Fibroblast of lung (primary cell): ENCODE measurements at places on chromosomes 6 and 20. TPM values are rescaled to one million over a fixed set of nuclear protein-coding genes. Genes with fewer than 3 reads are reported as not detected.
A peak's percentile ranks its signal among the peaks of the same experiment; 100 is the strongest.

DNA sequence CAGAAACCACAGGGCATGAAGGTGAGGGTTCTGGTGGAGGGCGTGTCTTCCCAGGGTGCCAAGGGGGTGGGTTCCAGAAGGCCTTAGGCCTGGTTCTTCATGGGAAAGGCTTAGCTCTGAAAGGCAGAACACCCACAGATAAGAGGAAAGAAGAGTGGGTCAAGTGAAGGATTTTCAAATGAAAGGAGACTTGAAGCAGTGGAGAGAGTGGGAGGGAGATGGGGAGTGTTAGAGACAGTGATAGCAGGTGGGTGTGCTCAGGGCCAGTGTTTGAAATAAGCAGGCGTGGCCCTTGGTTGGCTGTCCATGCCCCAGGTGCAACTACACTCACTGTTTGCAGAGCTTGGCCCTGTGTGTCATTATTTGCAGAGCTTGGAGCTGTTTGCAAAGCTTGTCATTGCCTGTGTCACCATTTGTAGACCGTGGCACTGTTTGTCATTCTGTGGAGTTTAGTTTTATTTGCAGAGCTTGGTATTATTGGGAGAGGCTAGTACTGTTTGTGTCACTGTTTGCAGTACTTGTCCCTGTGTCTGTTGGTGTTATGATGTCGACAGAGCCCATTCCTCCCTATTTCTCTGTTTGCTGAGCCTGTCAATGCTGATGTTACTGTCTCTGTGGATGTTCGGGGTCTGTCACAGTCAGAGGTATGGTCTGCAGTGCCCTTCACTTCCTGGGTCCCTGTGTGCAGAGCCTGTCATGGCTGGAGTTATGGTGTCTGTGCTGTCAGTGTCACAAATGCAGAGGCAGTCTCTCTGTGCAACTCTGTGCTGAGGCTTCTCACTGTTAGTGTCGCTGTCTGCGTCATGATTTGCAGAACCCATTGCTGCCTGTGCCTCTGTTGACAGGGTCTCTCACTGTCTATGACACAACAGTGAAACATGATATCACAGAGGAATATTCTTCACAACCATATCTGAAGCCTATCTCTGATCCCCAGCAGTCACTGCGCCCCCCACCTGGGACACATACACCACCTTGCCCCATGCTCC is 127.7 kb upstream of the LRFN2 start:
- DNase-seq = no peak

- no peak for DNase-seq
Measured at GRCh38 chr6:10302566-10303235, 112.2 kb downstream of the TFAP2A start.

- DNase-seq = no peak
Measured at GRCh38 chr6:162438980-162439379, 288.6 kb downstream of the PRKN start.

DNA sequence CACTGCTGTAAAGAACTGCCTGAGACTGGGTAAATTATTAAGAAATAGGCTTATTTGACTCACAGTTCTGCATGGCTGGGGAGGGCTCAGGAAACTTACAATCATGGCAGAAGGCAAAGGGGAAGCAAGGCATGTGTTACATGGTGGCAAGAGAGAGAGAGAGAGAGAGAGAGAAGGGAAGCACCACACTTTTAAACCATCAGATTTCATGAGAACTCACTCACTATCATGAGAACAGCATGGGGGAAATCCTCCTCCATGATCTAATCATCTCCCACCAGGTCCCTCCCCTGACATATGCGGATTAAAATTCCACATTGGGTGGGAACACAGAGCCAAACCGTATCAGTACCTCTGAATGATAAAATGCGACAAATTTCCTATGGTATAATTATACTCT is 203.9 kb upstream of the MARCKS start:
- DNase-seq = no peak

- no peak for DNase-seq
Measured at GRCh38 chr6:81900616-81901015, 148.1 kb upstream of the TENT5A start.

DNA sequence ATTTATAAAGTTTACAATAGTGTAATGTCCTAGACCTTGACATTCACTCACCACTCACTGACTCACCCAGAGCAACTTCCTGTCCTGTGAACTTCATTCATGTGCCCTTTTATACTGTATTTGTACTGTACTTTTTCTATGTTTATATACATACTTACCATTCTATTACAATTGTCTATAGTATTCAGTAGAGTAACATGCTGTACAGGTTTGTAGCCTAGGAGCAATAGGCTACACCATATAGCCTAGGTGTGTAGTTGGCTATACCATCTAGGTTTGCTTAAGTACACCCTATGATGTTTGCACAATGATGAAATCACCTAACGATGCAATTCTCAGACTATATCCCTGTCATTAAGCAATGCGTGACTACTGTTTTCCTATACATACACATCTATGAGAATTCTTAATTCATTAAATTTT is 17.5 kb downstream of the EDEM2 start:
- peak; percentile 44 for DNase-seq

- no peak for DNase-seq
Measured at GRCh38 chr6:161401587-161402309, 127.9 kb upstream of the AGPAT4 start.

DNA sequence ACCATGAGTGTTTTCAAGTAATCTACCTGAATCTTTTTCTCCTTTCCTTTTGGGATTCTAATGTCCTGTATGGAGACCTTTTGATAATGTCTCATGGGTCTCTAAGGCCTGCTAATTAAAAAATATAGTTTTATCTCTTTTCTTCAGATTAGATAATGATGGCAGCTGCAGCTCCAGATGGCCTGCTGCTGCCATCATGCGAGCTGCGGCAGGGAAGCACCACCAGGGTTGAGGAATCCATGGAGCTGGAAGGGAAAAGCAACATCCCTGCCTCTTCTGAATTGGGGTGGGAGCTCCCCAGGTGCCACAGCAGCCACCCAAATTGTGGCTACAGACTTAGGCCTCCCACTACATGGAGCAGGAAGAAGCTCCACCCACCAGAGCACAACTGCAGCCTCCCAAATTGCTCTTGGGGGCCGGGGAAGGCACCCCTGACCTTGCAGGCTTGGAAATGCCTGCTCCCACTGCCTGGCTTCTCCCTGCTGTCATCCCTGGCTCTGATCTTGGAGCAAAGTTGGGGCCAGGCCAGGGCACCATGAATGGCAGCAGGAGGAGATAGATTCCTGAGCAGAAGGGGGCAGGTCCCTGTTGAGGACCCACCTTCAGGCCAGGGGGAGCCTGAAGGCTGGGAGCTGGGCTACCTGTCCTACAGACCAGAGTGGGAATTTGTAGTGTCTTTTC is 189.6 kb upstream of the MAN1A1 start:
- DNase-seq = no peak

DNA sequence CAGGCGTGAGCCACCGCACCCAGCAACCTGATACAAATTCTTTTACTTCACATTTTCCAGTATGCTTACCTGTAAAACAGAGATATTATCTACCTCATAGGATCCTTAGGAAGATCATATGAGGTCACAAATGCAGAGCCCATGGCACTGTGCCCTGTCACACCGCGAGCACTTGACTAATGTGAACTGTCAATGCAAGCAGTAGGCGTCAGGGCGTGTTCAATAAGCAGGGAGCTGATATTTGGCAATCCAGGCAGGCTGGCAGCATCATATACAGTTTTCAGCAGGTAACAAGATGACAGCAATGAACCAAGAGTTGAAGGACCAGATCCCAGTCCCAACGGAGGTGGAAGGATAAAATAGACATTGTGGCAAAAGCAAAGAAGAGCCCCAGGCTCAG is 14.6 kb upstream of the ARID1B start:
- DNase-seq = no peak

DNA sequence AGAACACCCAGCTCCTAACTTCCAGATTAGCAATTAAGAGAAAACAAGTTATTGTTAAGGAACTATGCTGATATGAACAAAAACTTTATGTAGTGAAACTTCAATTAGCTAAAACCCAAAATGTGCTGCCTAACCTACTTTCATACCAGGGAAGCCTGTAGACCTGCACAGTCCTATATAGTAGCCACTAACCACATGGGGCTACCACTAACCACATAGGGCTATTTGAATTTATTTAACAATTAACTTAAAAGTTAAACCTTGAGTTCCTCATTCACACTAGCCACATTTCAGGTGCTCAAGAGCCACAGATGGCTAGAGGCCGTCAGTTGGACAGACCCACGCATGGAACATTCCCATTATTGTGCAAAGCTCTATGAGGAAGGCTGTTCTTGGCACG is 72.4 kb upstream of the LAMP5 start:
- no peak for DNase-seq

GRCh38 chr6:37171970-37172812 is 2.2 kb downstream of the PIM1 start:
- DNase-seq = peak; percentile 98

DNA sequence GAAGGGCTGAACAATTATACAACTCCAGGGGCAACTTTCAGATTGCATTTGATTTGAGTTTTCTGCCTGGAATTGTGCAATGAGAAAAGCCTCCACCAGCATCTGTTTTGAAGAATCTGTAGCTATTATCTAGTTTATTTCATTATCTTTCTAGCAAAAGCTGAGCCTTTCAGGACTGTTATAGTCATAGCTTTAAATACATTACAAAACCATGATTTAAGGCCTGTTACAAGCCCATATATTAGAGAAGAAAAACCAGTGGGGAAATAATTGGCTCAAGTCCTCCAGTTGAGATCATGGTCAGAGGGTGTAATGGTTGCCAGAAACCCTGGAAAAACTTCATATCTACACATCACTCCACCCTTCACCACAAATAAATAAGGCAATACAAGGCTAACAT is 676.2 kb downstream of the HDGFL1 start:
- peak; percentile 34 for DNase-seq

DNA sequence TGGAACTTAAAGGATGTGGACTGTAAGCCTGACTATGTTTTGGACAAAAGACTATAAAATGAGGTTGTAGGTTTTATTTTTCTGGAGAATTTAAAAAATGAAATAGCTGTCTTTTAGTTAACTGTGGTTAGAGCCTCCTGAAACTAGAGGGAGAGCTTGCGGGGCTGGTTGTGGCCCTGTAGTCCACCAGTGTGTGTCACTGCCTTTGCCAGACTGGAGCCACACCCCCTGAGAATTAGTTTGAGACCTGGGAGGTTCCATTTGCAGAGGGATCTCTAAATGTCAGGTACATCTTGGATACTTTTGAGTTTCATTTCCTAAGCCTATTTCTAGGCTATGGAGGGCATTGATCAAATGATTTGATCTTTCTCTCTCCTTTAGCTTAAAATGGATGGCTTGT is 20.8 kb downstream of the ZC2HC1B start:
- DNase-seq = no peak

GRCh38 chr20:49230561-49231133 is 11.4 kb downstream of the DDX27 start:
- no peak for DNase-seq

DNA sequence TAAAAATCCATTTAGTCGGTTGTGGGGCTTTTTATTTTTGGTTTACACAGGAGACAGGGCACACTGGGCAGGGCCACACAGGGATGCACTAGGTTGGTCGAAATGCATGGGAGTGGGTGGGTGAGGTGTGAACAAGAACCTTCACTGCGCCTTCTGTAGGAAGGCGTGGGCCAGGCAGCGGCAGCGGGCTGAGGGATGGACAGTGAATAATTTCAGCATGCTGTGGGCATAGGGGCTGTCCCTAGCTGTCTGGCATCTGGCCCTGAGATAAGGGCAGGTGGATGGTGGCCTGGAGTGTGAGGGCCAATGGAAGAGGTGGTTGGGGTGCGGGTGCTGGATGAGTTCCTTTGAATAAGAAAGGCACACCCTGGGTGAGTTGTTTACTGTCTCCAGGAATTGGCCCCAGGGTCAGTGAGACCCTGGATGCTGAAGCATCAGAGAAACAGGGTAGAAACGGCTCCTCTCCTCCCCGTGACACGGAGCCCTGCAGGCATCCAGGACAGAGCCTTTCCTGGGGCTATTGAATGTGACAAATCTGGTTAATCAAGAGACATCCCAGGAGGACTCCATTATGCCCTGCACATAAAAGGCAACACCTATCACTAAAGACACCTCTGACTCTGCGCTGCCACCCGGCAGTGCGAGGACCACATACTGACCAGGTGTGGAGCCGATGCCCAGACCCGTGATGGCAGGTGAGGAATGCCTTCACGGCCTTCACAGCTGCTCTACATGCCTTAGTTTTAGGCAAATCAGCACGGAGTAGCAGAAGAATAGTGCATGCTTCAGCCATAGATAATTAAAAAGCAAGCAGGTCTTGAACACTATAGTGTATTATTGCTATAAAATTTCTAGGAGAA is 123.0 kb upstream of the SNX9 start:
- no peak for DNase-seq

DNA sequence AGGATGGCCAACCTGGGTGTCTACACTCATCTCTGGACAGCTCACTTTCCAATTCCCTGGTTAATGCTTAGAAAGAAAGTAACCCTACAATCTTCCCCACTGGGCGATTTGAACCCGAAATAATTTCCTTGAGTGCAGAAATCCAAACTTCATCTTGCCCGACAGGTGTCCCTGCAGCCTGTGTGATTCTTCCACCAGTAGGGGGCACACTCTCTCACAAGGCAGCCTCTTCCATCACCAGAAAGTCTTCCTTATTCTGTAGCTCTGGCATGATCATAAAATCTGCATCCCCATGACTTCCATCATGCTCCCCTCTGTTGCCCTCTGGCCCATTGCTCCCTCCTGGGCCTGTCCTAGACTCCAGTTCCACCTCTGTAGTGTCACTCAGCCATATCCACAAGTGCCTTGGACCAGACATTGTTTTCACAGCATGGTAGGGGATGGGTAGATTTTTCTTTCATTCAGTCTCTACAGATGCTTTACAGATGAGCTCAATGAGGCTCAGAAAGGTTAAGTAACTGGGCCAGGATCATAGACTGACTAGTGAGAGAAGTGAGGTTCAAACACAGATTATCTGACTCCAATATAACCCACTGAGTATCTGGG is 170.4 kb upstream of the SPTLC3 start:
- no peak for DNase-seq

GRCh38 chr6:125974214-125974866 is 12.0 kb upstream of the TRMT11 start:
- peak; percentile 81 for DNase-seq

MOXD1 gene
- total RNA-seq = 45.5 and 89.8 TPM in 2 replicates

SYCP2L gene
- under 0.01 and 0.26 TPM in 2 replicates for total RNA-seq

ADGRF4 gene
- under 0.01 TPM in 1 of 2 replicates, not detected in the other for total RNA-seq

GNAS-AS1 gene
- total RNA-seq = 0.33 and 0.51 TPM in 2 replicates

SIRPB2 gene
- total RNA-seq = not detected in 2 replicates

CALHM4 gene
- not detected in 2 replicates for total RNA-seq

SEMG1 gene
- total RNA-seq = not detected in 2 replicates

CRISP2 gene
- not detected in 2 replicates for total RNA-seq

SLC44A4 gene
- not detected in 2 replicates for total RNA-seq

RPN2 gene
- 139 and 262 TPM in 2 replicates for total RNA-seq
